EH (cell line): ENCODE measurements at places on chromosomes 5 and 9.

- DNase-seq: peak; percentile 82
Measured at GRCh38 chr9:127503947-127504886, 52.9 kb downstream of the LRSAM1 start.

DNA sequence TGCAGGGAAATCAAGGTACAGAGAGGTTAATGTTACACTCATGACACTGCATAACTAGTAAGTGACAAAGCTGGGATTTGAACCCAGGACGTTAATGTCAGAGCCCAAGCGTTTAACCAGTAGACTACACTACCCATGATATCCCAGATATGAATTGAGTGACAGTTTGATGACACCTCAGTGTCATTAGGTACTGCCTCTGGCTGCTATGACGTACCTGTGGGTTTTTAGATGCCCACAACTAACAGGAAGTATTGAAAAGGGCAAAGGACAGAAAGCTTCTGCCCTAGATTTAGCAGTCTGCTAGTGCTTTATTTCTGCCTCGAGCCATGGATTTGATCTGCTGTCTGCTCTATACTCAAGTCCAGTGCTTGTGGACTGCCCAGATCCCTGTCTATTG is 56.2 kb downstream of the GLRA1 start:
- peak; percentile 1 for DNase-seq

GRCh38 chr5:6169660-6170059 is 208.7 kb downstream of the MED10 start:
- no peak for DNase-seq

DNA sequence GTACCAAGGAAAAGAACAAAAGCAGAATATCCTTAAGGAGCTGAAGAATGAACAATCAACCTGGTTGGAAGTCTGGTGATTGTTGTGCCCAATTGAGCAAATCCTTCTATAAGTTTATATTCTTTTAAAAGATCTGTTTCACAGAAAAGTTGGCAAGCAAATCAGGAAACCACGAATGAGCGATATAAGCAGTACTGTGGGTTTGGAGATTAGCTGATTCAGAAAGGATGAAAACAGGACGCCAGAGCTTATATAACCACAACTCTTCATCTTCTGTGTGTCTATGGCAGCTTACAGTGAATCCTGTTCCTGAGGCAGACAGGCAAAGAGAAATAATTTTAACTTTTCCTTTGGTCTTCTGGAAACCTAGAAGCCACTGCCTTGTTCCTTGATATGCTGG is 61.7 kb downstream of the SLC38A9 start:
- peak; percentile 69 for DNase-seq

GRCh38 chr5:15634591-15635288 is 134.8 kb downstream of the FBXL7 start:
- DNase-seq: peak; percentile 72

DNA sequence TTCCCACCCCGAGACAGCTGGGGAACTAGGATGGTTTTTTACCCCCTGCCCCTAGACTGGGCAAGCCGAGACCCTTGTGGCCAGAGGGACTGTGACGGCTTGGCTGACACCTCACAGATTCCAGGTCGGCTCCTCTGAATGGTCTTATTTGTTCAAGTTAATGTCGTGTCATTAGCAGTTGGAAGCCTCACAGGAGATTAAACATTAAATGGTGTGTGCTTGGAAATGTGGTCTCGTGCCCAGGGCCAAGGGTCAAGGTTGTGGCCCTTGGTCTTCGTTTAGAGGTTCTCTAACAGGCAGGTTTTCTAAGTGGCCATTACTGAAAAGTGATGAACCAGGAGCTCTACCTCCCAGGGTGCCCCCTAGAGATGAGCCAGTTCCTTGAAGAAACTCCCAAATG is 61.2 kb upstream of the RXRA start:
- DNase-seq: no peak

GRCh38 chr9:92650296-92650695 is 19.6 kb downstream of the IPPK start:
- no peak for DNase-seq

GRCh38 chr5:178241688-178242231 is 9.2 kb upstream of the PHYKPL start:
- no peak for DNase-seq

DNA sequence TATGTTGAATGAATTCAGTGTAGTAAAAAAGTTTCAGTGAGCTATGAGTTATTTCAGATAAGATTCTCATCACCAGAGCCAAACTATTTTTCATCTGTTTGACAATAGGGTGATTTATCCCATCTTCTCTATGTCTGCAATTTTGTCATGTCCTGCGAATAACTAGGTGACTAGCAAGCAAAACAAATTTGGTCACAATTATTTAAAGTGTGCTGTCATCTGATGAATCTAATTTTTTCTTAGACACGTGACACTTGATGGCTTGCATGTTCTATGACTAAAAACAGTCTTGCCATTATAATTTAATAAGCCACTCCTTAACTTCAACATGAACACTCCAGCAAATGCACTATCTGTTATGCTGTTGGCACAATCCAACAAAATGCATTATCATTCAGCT is 35.0 kb downstream of the FEM1C start:
- DNase-seq: no peak

DNA sequence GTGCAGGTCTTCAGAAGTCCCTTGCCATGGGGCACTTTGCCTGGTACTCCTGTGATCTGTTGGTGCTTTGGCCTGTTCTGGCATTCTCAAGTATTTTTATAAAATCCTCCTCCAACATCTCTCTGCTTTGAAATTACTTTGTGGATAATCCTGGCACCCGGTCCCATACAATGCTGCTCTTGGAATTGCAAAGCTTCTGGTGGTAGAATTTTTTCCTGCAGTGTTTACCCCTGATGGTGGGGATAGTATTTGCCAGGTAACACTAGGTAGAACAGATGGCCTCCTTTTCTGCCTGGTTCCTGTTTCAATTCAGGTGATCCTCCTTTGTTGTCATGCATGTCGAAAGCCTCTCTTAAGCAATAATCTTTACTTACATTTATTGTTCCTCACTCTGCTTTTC is 109.8 kb upstream of the ATP10B start:
- DNase-seq: no peak

GRCh38 chr5:52811067-52811749 is 23.5 kb downstream of the ITGA1 start:
- peak; percentile 84 for DNase-seq

DNA sequence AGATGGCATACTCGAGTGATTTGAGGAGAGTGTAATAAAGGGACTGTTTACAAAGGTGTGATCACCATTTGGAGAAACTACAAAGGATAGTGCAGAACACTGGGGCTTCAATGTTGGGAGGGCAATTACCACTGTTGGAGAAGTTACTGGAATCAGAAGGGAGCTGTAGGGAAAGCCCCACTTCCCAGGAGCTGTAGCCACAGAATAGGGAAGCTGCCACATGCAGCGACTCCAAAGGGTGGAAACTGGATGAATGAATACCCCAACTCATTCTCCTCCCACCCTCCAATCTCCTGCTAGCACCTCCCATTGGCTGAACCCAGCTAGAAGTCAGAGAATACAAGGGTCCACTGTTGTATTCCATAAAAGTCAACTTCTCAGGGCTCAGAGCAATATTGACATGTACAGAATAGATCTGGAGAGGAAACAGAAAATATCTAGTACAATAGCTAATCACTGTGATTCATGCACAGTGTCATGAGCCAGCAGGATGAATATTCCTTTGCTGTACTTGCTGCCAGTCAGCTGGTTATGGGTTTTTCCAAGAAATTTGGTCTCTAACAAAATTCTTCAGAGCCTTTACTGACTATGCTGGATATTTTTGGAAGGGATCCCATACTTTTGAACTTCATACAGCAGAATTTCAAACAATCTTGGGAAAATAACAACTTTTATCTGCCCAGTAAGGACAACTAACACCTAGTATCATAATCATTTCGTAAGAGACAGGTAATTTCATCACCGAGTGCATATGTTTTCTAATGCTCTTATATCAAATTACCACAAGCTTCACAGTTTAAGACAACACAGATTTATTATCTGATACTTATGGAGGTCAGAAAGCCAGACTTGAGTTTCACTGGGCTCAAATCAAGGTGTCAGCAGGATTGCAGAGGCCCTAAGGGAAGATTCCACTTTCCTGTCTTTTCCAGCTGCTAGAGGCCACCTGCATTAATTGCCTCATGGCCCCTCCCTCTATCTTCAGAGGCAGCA is 39.6 kb downstream of the PDCD1LG2 start:
- DNase-seq: peak; percentile 71

GRCh38 chr5:5784101-5784500 is 361.6 kb downstream of the ICE1 start:
- DNase-seq: no peak

DNA sequence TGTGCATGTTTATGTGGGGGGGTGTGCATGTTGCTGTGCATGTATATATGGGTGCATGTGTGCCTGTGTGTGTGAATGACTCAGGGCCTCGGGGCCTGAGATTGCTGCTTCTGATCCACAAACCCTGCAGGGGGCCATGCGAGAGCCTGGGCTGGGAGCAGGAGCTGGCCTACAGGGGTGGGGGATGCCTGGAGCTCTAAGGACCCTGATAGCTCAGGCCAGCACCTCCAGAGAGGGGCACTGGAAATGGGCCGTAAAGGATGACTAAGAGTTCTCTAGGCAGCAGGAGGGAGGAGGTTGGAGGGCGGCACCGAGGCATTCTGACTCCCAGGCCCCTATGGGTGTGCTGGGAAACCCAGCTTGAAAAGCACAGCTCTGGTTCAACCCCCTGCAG is 6.9 kb upstream of the UBAC1 start:
- DNase-seq: no peak

GRCh38 chr5:53438486-53439472 is 41.6 kb upstream of the FST start:
- peak; percentile 93 for DNase-seq

GRCh38 chr9:10999646-11000045 is 386.8 kb upstream of the PTPRD start:
- DNase-seq: no peak
